ENCODE measurements at places on chromosomes 3 and 15.

DNA sequence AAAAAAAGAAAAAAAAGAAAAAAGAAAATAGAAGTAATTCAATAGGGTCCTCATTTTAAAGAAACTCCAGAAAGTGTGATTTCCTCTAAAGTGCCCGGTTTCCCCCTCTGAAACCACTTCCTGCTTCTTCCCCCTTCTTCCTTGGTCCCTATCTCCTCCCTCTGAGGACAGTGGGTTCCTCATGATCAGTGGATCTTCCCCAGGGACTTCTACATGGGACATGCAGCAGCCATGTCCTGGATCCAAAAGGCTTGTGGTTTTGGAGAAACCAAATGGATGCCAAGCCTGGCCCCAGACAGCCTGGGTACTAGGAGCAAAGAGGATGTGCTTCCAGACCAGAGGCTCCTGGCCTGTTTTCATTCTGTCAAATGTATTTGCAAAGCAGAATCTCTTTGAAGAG is 26.6 kb upstream of the SMAD6 start:
- DNase-seq: no peak

DNA sequence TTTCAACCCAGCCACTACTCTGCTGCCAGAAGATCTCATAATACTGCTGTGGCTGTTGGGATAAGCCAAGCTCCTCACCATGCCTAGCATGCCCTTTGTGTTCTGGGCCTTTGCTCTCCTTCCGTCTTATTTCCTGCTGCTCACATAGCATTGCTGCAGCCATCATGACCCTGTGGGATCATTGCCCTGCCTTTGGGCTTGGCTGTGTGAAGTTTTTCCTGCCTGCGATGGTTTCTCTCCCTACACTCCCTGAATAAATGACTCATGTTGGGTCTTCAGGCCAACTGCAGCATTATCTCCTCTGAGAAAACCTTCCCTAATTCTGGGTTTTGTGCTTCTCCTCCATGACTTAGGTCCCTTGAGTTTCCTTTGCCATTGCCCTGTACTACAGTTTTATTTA is 20.8 kb upstream of the TRA2B start:
- DNase-seq: no peak

GRCh38 chr3:172456404-172456803 is 8.1 kb upstream of the GHSR start:
- no peak for DNase-seq

- DNase-seq: no peak
Measured at GRCh38 chr15:53665930-53666329, 93.5 kb downstream of the WDR72 start.

DNA sequence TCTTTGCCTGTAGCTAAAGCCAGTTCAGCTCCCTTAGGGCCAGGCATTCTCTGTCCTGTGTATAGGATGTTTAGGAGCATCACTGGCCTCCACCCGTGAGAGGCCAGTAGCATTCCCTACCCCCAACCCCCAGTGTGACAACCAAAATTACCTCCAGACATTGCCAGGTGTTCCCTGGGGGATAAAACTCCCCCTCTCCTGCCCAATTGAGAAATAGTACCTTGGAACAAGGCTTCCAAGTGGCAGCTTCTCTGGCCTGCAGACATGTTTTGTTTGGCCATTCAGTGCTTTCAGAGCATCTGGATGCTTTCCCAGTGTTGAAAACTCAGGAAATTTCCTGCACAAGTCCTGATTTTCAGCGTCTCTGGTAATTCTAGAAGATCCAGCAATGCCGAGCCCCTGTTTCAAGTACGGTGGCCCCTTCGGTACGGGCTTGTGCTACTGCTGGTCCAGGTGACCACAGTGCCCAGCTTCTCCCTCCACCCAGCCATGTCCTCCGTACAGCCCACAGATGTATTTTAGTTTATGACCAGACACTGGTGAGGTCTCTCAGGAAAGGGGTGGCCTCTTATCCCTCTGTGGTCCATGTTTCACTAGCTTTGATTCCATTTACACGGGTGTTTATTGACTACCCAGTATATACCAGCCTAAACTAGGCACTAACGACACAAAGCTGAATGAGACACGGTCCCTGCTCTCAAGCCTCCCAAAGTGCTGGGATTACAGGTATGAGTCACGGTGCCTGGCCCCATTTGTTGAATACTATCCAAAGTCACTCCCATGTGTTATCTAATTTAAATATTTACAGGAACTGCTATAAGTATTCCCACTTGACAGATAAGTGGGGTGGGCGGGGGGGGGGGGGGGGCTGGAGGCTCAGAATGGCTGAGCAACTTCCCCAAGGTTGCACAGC is 125.4 kb upstream of the RAD18 start:
- DNase-seq: no peak

- peak; percentile 86 for DNase-seq
Measured at GRCh38 chr3:89107461-89108290, at the start of gene EPHA3. Gene EPHA3, plus strand, starts transcription at chr3:89107621. Its CDS starts 128 bp downstream, at chr3:89107749.

GRCh38 chr3:185207931-185208746 is 45.7 kb downstream of the EHHADH start:
- no peak for DNase-seq

- no peak for DNase-seq
Measured at GRCh38 chr3:180959691-180960090, 29.8 kb downstream of the DNAJC19 start.

- DNase-seq: no peak
Measured at GRCh38 chr3:188720636-188721035, 451.1 kb upstream of the TPRG1 start.

DNA sequence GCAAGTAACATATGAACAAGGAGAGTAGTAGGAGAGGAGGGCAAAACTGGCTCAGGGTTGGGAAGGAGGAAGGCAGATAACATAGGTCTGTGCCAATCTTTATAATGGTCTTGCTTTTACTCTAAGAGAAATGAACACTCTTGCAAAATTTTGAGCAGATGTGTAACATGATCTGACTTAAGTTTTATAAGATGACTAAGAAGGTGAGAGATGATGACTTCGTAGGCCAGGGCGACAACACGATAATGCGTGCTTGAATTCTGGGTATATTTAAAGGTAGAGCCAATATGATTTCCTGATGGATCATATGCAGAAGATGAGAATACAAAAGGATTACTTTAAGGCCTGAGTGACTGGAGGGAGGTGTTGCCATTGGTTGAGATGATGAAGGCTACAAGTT is 265.4 kb upstream of the KCNMB2 start:
- DNase-seq: no peak

DNA sequence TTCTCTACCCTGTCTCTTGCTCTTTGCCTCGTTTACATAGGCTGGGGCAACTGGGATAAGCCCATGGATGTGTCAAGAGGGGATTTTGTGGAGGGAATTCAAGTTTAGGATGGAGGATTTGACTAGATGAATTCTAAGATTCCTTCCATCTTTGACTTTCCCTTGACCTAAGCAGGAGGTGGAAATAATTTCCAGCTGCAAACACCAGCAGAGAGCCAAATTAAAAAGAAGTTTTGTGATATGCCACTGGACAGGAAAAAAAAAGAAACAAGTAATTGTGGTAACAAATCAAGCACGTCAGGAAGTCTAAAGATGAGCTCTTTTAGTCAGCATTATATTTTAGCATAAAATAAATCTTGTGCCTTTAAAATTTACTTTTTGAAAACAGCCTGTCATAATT is 49.8 kb downstream of the KCNMB2 start:
- DNase-seq: no peak

DNA sequence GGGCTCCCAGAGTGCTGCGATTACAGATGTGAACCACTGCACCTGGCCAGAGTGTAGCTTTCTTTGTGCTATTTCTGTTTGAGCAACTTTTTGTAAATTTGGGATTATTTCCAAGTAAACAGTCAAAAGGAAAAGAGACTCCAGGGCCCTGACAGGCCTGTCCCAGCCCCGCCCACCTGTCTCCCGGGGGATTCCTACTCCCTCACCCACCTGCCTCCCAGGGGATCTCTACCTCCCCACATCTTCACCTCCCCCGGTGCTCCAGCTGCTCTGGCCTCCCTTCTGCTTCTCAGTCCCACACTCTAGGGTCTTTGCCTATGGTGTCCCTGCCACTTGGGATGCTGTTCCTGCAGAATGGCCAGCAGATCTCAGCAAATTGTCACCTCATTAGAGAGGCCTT is 7.0 kb downstream of the RHCG start:
- DNase-seq: no peak

- DNase-seq: no peak
Measured at GRCh38 chr3:98583766-98584165, 9.6 kb downstream of the CPOX start.

- DNase-seq: no peak
Measured at GRCh38 chr3:31132132-31132769, 237.8 kb upstream of the GADL1 start.

GRCh38 chr15:91040856-91041255 is 18.5 kb upstream of the VPS33B start:
- no peak for DNase-seq

GRCh38 chr3:129118745-129119144 is 2.9 kb downstream of the RAB43 start:
- no peak for DNase-seq

DNA sequence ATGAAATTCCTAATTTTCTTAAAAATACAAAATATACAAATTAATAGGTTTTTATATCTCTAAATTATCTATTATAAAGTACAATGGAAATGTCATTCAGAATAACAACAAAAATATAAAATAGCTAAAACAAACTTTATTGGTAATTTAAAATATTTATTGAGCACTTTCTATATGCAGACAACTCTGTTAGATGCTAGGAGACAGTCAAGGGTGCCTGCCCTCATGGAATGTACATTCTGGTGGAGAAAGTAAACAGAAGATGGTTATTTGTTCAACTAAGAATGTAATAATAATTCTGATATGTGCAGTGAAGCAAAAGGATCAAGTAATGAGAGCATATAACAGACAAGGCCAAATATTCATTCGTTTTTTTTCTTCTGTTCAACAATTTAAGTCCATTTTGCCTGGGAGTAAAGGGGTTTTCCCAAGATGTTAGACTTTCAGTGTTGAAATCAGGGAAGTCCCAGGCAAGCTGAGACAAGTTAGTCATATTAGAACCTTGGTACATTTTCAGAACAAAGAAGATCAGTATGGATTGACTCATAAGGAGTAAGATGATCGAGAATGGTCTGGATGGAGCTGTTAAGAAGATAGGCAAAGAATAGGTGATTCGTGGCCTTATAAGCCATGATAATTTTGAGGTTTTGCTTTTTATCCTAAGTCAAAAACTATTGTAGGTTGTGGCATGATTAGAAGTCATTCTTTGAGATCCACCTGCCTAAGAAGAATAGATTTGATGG is 150.2 kb upstream of the MLF1 start:
- DNase-seq: no peak

GRCh38 chr15:100878648-100879047 is 983 bp upstream of the ALDH1A3 start:
- no peak for DNase-seq

DNA sequence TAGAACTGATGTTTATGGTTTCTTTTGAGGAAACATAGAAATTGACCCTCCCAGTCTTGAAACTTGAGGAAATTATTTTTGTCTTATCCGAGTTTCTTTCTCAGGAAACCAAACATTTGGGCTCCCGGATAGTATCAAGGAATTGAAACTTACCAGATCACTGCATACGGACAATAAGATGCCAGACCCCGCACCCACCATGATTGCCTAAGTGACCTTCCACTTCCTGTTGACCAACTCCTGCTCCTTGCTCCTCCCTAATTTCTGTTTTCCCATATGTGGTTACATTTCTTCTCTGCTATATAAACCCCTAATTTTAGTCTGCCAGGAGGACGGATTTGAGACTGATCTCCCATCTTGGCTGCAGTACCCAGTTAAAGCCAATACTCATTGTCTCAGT is 118.4 kb upstream of the TPRG1 start:
- DNase-seq: no peak

DNA sequence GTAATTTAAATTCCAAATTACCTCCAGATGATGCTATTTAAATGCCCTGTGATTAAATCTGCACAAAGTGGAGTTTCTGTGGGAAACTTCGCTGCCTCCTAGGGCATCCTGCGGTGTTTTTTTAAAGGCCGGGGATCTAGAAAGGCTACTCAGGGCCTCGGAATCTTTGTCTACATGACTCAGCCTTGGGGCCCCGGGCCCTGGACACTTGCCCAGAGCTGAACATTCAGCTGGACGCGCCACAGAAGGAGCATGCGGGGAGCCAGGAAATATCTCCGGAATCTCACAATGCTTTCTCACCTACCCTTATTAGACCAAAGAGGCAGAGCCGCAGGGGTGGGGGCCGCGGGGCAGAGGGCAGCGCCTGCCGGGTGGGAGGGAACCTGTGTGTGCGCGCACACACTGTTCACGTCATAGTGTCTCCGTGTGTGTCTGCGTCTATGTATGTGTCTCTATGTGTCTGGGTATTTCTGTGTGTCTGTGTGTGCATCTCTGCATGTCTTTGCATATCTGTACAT is 145.5 kb upstream of the TPM1 start:
- DNase-seq: no peak

DNA sequence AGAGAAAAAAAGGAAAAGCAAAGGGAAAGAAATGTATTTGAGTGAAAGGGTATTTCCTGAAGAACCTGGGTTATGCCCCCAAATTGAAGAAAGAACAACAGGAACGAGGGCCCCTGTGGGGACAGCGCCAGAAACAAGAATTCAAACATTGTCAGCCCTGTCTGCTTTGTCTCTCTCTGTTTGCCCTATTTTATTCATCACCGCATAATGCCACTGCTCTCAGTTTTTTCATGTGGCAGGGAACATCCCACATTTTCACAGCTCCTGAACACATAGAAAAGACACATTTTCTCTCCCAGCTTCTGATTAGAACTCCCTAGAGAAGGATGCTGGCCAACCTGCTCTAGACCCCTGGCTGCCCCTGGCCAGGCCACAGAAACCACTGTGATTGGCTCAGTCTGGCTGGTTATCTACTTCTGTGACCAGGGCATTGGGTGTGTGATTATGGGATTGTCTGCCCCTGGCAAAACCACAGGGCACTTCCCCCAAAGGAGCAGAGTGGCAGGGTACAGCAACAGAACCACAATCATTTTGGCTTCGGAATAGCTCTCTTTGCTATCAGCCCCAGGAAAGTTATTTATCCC is 31.3 kb upstream of the CCDC54 start:
- DNase-seq: no peak

- DNase-seq: no peak
Measured at GRCh38 chr3:85075663-85076062, 116.9 kb downstream of the CADM2 start.

- DNase-seq: no peak
Measured at GRCh38 chr15:78418686-78419085, 19.3 kb upstream of the IREB2 start.

DNA sequence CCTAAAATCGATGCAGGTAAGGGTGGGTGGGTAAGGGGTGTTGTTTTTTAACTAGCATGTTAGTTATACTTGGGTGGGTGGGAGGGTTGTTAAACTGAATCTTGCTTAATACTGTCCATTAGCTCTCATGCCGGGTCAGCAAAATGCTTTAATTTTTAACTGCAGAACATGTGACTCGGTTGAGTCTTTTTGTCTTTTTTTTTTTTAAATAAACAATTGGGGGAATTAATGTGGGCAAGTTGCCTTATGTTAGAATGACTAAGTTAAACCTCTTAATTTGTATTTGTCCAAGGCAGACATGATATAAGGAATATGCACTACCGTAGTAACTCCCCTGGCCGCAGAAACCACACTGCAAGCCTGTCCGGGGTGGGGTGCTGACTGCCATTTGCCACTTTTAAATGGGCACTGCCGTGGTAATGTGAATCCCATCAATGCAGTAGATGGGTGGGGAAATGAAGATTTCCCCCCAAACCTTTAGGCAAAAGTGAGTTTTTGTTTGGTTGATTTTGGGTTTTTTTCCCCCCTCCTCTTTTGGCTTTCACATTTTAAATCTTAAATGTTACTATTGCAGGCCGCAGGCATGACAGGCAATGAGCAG is 54.3 kb upstream of the CCR4 start:
- DNase-seq: no peak
